CD4-positive, alpha-beta T cell treated with Interleukin-12 subunit alpha and Interleukin-12 subunit beta, for 1 hour (primary cell): ENCODE measurements at places on chromosomes 4 and X.

- peak; percentile 49 for DNase-seq
These were observed 6.8 kb upstream of the IQSEC2 start for GRCh38 chrX:53288189-53288588.

DNA sequence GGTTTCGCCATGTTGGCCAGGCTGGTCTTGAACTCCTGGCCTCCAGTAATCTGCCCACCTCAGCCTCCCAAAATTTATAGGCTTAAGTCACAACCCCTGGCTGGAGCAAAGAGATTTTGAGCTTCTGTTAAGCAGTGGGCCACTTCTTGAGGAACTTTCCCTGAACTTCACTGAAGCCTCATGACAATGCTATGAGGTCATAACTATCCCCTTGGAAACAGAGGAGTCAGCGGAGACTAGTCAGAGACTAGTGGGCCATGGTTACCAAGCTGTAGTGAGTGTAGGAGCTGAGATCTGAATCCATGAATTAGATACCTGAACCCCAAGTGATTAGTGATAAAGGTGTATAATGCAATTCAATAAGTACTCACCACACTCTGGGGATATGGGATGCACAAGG lies 145.1 kb upstream of the MSX1 start:
- DNase-seq = no peak

GRCh38 chrX:154481911-154482601 lies 3.0 kb upstream of the LAGE3 start:
- DNase-seq = no peak

DNA sequence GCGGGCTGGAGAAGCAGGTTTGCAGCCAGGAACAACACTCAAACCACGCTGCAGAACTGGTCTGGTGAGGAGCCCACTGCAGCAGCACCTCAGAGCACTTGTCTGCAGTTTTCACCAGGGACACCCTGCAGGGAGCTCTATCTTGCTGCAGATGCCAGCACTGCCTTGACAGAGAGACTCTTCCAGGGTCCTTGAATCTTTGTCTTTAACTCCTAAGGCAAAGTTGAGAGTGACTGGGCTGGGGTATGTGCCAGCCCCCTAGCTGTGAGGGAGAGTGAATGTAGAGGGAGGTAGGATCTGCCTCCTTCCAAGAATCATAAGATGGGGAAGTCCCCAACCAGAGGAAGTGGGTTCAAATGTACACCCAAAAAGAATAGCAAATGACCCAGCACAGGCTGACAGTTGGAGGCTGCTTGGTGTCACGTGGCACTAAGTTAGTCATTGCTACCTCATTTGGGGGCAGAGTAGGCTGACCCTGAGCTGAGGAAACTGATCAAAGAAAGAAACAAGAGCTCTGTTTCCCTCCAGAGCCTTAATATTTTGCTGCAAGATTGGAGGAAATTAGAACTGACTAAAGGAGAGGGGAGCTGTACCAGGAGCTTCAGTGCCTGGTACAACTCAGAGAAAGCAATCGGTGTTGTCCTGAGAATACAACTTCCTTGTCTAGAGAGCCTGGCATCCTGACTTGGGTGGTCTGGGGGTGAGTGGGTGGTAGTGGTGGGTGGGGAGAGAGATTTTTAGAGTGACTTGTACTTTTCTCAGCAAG lies 28.2 kb upstream of the HUWE1 start:
- peak; percentile 80 for DNase-seq

DNA sequence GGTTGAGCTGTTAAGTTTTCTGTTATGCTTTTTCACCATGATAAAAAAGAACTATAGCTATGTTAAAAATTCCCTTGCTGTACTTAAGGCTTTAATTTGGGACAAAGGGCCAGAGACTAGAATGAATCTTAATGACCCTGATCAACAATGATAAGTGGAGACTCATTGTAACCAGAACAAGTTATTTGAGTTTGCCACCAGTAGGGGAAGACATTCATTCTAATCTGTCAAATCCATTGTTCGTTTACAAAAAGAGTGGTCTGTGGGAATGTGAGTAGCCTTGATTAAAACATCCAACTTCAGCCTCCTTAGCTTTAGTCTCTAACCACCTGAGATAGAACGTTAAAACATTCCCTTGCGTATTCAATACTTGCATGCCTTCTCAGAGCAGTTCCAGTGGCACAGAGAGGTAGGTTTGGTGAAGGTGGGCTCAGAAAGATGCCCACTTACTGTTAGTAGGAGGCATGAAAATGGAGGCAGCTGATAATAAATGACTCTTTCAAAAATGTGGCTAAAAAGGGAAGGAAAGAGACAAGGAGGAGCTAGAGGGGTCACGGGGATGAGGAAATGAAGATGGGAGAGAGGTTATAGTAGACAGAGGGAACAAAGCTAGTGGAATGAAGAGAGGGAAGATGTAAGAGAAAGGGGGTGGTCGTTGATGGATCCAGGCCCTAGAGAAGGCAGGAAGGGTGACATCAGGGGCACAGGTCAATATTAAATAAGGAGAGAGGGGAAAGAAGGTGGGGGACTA lies 66.2 kb downstream of the EGF start:
- no peak for DNase-seq

DNA sequence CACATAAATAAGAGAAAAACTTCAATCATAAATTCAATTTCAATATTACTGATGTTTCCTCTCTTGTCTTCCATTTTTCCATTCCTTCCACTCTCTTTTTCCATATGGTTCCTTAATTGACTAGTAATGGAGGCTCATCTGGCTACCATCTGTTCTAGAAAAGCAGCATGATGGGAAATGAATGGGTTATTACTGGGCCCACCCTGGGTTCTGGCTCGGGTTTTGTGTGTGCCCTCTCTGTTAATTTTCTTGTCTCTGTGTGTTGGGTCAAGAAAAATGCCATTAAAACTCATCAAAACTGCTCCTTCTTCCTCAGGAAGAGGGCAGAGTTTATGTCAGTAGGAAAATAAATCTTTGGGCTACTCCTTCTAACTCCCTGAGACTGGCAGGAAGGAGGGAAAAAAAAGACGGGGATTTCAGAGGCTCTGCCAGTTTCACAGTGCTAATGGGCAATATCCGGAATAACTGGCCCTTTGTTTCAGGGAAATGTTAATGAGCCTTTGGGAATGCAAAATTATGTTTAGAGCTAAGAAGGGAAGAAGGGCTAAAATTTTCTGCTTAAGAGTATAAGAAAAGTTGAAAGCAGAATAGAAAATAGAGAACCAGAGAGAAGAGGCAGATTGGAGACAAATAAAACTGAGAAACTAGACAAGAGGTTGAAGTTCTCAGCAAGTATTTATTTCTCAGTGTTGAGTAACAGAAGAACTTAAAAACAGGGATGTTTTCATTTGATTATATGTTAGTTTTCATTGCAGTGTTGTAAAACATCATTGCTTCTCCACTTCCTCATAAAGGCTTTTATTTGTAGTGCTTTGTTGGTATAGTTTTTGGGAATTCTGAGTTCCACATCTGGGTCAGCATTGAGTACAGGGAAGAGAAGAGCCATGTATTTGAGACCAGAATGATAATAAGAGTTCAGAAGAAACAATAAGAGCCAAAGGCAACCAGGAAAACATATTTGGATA lies 19.7 kb downstream of the GABRB1 start:
- no peak for DNase-seq

GRCh38 chr4:149964001-149964796 lies 114.0 kb upstream of the DCLK2 start:
- no peak for DNase-seq

DNA sequence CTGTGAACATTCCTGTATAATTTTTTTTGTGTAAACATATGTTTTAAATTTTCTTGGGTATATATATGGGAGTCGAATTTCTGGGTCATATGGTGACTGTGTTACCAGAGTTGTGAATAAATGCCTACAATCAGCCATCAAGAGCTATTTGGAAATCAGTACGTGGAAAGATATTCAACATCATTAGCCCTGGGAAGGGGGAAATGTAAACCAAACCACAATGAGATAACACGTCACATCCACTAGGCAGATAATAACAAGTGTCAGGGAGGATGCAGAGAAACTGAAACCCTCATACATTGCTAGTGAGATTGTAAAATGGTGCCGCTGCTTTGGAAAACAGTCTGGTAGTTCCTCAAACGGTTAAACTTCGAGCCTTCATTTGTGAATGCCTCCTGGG lies 43.9 kb downstream of the LUZP4 start:
- no peak for DNase-seq

GRCh38 chr4:2785613-2786012 lies 7.3 kb upstream of the SH3BP2 start:
- DNase-seq = peak; percentile 62

DNA sequence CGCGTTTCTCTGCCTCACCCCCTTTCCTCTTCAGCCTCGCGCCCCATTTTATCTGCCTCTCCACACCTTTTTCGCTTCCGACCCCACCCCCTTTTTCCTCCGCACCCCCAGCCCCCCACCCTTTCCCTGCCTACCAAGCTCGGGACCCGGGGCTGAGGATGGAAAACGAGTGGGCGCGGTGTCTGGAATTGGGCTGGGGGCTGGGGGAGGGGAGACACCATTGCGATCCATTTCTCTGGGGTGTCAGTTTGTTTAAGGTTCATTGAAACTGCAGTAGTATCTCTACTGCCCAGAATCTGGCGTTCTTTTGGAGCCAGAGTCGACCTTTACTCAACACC lies 707 bp downstream of the SLC9A6 start:
- no peak for DNase-seq

DNA sequence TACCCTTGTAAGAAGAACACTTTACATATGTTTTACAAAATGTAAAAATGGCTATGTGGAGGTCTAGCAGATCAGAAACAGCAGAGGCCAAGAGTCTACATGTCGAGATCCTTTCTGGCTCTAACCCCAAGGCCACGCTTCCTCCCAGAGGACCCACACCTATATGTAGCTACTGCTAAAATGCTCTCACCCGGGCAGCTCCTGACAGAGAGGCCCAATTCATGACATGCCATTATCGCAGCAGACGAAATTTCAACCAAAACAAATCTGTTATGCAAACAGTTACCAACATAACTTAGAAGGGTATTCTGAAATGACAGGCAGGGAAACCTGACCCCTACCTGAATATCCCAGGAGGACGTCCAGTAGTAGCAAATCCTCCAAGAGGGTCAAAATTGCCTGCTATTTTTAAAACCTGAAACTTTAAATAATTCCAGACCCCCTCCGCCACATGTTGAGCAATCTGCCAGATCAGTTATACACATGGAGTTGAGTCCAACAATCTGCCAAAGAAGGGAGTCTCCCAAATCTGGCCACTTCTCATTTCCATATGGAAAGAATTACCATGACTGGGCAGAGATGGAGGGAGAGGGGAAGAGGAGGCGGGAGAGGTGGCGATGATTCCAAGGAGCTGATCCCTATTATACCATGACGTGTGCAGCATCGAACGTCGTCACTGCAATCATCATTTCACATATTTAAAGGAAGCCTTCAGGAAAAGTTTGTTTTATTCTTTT lies 192.9 kb upstream of the TBL1X start:
- DNase-seq = no peak

- no peak for DNase-seq
These were observed 7.3 kb upstream of the KLHL8 start for GRCh38 chr4:87227751-87228151.

DNA sequence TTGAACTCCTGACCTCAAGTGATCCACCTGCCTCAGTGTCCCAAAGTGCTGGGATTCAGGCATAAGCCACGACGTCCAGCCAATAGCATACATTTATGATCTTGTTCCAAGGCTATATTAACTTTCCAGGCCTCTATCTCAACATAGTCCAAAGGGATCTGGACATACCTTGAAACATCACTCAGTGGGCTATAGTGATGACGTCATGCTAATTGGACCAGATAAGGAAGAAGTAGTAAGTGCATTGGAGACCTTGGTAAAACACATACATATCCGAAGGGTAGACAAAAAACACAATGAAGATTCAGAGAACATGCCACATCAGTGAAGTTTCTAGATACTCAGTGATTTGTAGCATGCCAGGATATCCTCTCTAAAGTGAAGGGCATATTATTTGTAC lies 37.4 kb upstream of the USP26 start:
- DNase-seq = no peak

GRCh38 chr4:19936476-19936875 lies 315.2 kb upstream of the SLIT2 start:
- no peak for DNase-seq

- no peak for DNase-seq
These were observed 670.3 kb downstream of the IL1RAPL1 start for GRCh38 chrX:29257521-29257920.

GRCh38 chr4:113141901-113142346 lies 92.5 kb downstream of the ANK2 start:
- no peak for DNase-seq

DNA sequence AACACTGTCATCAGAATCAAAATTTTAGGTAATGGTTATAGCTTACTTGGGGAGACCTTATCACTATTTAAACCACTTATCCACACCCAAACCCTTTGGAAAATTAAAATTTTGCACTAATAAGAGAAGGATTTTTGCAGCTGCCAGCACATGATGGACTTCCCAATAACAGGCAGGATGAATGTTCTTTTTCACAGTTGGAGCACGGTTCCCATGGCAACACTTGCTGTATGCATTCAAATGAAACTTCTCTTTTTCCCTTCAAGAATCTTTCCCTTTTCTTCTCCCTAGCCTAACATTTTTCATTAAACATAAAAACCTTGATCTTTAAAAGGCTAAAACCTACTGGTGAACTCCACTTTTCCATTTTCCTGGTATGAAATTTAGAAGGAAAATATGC lies 768.2 kb downstream of the KCTD8 start:
- no peak for DNase-seq

DNA sequence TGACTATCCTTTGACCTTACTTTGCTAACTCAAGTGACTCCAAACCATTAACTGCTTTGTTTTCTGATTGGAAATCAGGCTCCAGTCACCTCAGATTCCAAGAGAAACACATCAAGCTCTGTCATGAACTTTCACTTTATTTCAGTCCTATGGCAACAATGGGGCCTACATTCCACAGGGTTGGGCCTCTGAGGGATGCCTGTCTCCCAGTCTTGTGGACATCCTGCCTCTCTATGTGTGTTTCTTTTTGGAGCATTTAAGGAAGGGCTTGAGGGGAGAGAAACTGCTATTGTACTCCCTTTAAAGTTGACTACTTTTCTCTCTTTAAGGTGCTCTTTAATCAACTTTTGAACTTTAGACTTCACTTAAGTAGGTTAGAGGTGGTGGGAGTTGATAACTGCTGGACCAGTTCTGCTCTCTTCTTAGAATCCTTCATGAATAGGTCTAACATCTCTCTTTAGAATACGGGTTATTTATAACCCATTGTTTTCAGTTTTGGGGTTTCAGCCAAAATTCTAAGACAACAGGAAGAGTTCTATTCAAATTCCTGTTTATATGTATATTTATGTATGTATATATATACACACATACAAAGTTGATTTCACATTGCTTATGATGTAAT lies 274.3 kb upstream of the NR3C2 start:
- DNase-seq = no peak

DNA sequence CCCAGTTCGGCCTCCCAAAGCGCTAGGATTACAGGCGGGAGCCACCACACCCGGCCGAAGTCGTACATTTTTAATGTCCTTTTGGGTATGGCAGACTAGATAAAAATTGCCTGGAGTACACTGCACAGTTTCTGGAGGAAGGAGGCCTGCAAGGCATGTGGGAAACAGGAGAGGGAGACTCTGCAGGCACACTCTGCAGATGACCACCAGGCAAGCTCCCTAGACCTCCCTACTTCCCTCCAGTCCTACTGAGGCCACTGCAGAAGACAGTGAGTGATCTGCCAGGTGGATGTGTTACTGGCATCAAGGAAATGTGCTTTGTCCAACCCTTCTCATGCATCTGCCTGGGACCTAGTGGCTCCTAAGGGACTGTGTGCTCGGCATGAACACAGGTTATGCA lies 11.4 kb downstream of the PDLIM3 start:
- DNase-seq = no peak
